Activated CD8-positive, alpha-beta memory T cell treated with anti-CD3 and anti-CD28 coated beads for 36 hours (primary cell): ENCODE measurements at places on chromosomes 11 and 22. TPM values are rescaled to one million over a fixed set of nuclear protein-coding genes. Genes with fewer than 3 reads are reported as not detected.

The RAG1 gene
- total RNA-seq, result 0.30 TPM

The MMP11 gene
- total RNA-seq, result 0.42 TPM

The FZD4 gene
- 0.06 TPM for total RNA-seq

The RAC2 gene
- total RNA-seq, result 521 TPM

The ARL14EP gene
- 29.7 TPM for total RNA-seq

The ARHGEF17 gene
- total RNA-seq, result 0.02 TPM

The HEPN1 gene
- total RNA-seq, result not detected

The CHADL gene
- total RNA-seq, result 0.08 TPM

The PATE4 gene
- total RNA-seq, result not detected

The B3GAT1 gene
- 0.19 TPM for total RNA-seq

The DNAJB7 gene
- total RNA-seq, result not detected

The CBLIF gene
- total RNA-seq, result not detected

The PCNX3 gene
- total RNA-seq, result 41.0 TPM

The NDUFS8 gene
- total RNA-seq, result 126 TPM

The SHISAL1 gene
- not detected for total RNA-seq

The MYRF gene
- total RNA-seq, result 0.91 TPM

The ACRV1 gene
- total RNA-seq, result not detected

The RASSF10 gene
- total RNA-seq, result not detected

The ADAMTS8 gene
- not detected for total RNA-seq

The KRTAP5-7 gene
- not detected for total RNA-seq

The C11orf52 gene
- total RNA-seq, result not detected

The CNTF gene
- total RNA-seq, result 2.3 TPM
